T-helper 2 cell (primary cell): ENCODE measurements at places on chromosomes 13 and 19.

DNA sequence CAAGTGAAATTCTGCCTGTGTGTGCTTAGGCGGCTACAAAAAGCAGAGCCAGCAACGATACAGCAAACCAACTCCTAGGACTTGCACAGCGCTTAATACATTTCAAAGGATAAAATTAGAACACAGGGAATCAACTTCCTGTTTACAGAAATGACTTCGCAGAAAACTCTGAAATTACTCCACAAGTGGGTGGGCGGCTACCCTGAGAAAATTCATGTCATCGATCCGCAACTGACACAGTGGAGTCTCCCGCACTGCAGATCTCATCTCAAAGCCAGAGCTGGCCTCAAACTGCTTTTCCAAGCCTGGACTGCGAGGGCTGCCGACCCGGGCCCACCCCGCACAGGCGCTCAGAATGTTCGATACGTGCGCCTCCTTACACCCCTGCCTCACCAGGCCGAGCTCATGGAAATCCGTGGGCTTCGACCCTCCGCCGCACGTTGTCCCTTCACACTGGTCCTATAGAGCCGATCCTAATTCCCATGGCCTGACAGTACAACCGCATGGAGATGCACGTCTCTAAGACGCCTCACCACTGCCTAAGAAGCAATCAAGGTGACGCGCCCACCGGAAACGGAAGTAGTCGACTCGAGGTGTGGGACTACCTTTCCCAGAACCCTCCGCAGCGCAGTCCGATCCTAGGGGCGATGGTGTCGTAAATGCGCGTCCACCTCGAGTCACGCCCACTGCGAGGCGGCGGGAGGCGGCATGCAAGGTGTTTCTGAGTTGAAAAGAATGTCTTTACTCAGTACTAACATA, at the start of gene ZNF229:
ZNF229 (minus strand) TSS at position 557 of the 759 bp plus-strand sequence. CDS start 5,625 bp downstream, outside the sequence.
- DNase-seq: peak; percentile 24

DNA sequence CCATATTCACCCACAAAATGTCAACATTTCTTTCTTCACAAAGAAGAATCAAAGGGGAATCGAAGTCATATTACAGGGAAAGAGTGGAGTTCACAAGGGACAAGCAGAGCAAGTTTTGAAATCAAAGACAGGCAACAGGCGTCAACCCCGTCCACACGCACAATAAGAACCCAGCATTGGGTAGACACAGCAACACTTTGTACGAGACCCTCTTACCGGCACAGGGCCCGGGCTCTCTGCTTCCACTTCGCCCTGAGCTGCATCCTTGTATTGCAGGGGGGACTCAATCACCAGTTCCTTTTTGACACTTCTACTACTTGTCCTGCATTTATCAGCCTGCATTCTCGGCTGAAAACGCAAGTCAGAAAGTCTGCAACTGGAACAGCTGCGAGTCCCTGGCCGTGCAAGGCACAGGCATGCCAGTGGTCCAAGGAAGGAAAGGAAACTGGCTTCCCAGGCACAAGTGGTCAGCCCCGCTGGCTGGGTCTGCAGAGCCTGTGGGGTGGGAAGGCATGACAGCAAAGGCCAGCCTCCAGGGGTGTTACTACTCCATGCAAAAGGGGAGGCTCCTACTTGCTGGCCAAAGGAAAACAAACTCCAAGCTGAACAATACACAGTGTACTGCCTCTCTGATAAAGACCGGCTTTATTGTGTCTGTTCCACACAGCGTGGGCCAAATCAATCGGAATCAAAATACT, at the start of gene DOCK9:
DOCK9 (minus strand) TSS at position 497 of the 698 bp plus-strand sequence; CDS start at position 342, 155 bp downstream.
- DNase-seq: no peak

GRCh38 chr13:39281539-39282150, 243.4 kb downstream of the NHLRC3 start:
- no peak for DNase-seq

- DNase-seq: no peak
Observed at GRCh38 chr13:111326621-111326965, 6.2 kb downstream of the TEX29 start.

GRCh38 chr13:98377635-98378378, 199.1 kb downstream of the STK24 start:
- no peak for DNase-seq

DNA sequence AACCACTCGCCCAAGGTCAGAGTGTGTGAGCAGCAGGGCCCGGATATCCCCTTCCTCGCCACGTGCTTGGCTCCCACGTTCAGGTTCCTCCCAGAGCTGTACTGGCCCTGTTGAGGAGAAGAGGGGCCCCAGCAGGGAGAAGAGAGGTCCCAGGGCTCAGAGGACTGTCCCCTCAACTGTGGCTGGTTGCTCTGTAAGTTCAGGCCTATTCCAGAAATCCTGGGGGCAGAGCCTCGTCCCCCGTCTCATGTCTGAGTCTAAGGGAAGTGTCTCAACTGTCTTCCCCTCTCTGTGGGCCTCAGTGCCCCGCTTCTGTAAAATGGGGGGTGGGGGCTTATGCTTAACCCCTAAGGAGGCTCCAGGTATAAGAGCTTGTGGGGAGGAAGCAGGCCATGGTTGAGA, 3.9 kb downstream of the PPP5C start:
- DNase-seq: no peak

DNA sequence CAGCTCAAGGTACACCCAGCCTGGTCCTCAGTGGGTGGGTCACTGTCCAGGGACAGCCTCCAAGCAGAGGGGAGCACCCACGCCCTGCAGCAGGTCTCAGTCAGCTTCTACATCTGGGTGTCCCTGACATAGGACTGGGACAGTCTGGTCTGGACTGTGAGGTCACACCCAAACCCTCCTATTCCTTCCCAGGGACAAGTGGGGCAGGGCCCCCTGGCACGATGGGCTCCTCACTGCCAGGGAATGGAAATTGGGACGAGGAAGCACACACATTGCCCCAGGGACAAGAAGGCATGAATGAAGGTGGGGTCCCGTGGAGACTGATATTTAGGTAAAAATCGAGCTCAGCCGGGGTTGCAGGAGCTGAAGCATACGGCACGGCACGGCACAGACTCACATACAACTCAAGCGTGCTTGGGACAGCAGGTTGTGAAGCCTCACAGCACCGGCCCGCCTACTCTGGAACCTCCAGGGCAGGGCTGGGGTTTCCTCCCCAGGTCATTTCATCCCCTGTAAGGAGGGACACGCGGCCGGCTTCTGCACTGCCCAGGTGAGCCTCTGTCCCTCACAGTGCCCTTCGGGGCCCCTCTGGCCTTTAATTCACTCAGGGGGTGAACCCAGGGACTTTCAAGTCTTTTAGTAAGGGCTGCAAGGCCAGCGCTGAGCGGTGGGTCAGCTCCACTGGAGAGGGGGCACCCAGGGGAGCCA, 3.5 kb downstream of the PNMA8B start:
- no peak for DNase-seq

- no peak for DNase-seq
Observed at GRCh38 chr13:24691381-24691780, 11.2 kb downstream of the ATP12A start.

GRCh38 chr13:41127701-41128100, 4.9 kb downstream of the KBTBD6 start:
- DNase-seq: no peak

- no peak for DNase-seq
Observed at GRCh38 chr13:94318418-94318817, 161.1 kb downstream of the DCT start.

- no peak for DNase-seq
Observed at GRCh38 chr19:46759206-46759605, 13.0 kb upstream of the STRN4 start.

DNA sequence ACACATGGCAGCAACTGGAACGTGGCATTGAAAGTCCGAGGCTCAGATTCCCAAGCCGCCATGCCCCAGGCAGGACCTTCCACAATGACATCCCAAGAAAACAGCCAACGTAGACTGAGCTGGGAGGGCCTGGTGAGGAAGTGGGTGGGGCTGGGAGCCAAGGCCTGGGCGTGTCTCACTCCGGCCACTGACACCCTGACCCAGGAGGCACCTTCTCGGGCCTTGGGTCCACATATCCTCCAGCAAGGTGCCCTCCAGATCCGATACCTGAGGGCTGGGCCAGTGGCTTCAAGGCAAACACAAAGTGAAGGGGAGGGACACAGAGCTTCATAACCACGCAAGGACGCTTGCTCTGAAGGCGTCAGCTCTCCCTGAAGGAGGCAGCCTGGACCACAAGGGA, 43.0 kb downstream of the RAB20 start:
- no peak for DNase-seq

- DNase-seq: no peak
Observed at GRCh38 chr13:26839682-26840081, 79.1 kb upstream of the GPR12 start.

- no peak for DNase-seq
Observed at GRCh38 chr13:72198967-72199560, 332.1 kb upstream of the DACH1 start.

GRCh38 chr13:65594298-65594781, 1635.8 kb downstream of the PCDH9 start:
- DNase-seq: no peak

DNA sequence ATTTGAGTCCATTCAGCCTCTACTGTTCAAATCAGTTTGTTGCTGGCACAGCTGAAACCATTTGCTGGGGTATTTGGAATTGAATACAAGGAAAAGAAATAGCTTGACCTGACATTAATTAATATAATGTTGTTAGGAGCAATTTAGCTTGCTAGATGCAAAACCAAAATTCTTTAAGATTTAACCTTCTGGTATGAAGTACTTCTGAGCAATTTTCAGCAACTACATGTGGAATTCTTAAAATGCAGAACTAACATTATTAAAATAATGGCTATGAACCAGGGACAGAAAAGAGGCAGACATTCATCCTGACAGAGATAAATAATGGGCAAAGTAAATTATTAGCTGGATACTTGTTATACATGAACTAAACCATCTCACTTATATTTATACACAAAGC, 160.0 kb upstream of the MIR17HG start:
- no peak for DNase-seq

- no peak for DNase-seq
Observed at GRCh38 chr19:15812060-15812722, 3.3 kb downstream of the OR10H1 start.

DNA sequence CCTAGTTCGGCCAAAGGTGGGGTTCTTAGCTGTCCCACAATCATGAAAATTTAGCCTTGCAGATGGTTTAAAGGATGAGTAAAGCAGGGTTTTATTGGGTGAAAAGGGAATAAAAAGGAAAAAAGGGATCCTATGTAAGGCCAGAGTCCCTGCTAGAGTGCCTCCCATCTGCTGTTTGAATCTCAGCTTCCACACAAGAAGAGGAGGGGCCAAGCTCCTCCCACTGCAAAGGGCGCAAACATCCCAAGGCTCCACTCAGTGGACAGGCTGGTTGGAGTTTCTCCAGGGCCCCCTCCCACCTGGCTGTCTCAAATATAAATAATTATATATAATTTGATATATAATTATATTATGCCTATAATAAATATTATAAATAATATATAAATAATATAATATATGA, 1272.1 kb upstream of the PCDH20 start:
- no peak for DNase-seq

DNA sequence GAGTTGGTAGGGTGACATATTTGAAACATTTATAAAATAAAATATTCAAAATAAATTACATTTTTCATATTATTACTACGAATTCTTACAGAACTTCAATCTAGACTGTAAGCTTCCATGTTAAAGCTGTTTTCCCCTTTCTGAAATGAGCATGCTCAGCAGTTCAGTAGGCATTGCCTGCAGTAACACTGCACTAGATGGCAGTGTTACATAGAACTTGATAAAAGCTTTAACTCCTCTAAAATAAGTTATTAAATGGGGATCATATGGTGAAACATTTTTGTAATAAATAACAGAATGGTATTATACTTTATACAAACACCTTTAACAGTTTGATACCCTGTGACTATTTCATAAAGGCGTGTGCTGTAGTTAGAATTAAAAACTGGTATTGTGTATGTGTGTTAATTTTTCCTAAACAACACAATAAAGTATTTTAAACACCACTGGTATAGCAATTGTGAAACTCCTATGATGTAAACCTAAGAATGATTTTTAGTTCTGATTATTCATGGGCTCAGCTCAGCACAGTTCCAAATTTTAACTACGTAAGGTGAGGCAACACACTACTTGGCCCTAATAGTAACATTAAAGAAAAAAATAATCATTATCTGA, 11.6 kb upstream of the GPR18 start:
- DNase-seq: no peak

DNA sequence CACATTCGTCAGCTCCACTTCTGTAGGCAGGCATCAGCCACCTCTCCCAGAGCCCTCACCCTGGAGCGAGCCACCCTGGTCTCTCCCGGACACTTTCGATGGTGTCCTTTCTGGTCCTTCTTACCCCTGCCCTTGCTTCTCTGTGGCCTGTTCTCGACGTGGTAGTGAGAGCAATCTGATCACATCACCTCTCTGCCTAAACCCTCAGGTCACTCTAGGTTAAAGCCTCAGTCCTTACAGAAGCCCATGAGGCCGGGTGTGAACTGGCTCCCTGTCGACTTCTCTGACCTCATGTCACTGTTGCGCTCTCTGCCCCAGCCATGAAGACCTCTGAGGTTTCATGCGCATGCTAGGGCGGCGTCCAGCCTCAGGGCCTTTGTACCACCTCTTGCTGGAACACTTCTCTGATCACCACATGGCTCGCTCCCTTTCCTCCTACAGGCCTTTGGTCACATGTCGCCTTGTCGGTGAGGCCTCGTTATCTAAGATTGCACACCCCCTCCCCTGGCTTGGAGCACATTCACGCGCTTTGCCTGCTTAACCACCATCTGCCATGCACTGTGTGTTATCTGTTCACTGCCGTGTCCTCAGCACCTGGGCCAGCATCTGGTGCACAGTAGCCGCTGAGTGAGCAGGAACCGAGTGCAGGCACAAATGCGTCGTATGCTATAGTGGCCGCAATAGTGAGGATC, 101.5 kb downstream of the DPF1 start:
- DNase-seq: no peak

DNA sequence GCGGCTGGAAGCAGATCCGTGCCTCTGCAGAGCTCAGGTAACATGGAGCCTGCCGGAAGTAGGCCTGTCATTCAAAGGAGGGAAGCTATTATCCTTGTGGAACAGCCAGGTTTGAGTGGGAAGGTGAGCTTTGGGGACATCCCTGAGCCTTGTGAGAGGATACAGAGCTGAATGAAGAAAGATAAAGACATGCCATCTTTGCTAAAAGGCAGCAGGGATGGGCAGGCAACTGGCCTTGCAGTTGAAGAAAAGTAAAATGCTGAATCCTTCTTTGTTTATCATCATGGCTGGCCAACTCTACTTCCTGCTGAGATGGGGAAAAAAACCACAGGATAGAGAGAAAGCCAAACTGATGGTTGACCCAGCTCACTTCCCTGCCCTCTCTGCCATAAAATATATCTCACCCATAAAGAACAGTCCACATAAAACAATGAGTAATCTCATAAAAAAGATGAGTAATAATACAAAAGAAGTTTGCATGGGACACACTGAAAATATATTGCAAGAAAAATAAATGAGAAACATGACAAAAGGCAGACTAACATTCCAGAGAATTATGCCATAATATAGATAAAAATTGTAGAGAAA, 226.3 kb downstream of the DLEU7 start:
- DNase-seq: no peak

GRCh38 chr19:16033136-16033530, 43.2 kb upstream of the TPM4 start:
- no peak for DNase-seq

- no peak for DNase-seq
Observed at GRCh38 chr13:71780546-71780945, 86.5 kb downstream of the DACH1 start.
